Activated T-cell treated with anti-CD3 and anti-CD28 coated beads for 1 hour (primary cell): ENCODE measurements at places on chromosomes 7 and 10.

DNA sequence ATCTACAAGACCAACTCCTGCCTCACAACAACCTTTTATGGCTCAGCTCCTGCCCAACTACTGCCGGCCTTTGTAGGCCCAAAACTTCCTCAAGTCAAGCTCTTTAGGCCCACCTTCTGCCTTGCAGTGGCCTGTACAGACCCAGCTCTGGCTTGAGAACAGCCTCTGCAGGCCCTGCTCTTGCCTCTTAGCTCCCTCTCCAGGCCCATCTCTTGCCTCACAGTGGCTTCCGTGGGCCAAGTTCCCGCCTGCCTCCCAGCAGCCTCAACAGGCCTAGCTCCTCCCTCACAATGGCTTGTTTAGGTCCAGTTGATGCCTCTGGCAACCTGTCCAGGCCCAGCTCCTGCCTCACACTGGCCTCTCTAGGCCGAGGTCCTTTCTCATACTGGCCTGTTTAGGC lies 32.4 kb upstream of the VKORC1L1 start:
- no peak for DNase-seq

DNA sequence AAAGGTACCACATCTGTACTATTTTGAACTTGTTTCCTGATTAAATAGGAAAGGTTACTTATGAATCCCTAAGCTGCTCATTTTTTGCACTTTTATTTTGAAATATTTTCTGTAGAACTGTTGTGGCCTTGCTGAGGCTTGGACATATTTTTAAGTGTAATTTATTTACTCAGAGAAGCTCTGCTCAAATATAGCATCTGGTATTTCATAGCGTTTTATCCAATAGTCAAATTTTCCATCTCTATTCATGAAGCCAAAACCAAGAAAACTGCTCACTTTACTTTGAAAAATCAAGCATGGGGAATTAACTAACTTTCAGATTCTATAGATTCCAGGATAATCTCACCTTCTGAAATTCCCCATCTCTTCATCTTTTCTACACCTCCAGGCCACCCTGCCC lies 6.6 kb upstream of the FAM3C start:
- no peak for DNase-seq

GRCh38 chr7:151871904-151872303 lies 5.0 kb downstream of the PRKAG2 start:
- DNase-seq: no peak

DNA sequence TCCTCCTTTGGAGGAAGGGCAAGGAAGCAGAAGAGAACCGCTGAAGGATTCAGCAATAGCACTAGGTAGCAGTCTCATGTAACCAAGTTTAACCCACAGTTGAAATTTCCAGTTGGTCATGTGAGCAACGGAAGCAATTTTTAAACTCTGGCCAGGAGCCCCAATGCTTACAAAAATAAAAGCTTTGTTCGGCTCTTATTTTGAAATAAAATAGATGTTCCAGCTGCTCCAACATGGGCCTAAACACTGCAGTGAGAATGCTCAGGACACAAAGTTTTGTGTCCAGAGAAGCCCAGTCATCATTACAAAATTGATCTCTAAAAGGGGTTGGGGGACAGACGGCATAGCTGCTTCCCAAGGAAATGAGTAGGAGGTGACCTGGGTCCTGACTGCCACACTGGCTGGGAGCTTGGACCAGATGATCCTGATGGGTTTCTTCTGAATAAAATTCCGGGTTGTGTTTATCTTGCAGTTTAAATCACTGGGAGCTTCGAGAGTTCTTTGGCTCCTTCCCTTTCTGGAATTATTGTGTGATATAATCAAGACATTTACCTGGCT lies 452 bp upstream of the TMEM140 start:
- no peak for DNase-seq

DNA sequence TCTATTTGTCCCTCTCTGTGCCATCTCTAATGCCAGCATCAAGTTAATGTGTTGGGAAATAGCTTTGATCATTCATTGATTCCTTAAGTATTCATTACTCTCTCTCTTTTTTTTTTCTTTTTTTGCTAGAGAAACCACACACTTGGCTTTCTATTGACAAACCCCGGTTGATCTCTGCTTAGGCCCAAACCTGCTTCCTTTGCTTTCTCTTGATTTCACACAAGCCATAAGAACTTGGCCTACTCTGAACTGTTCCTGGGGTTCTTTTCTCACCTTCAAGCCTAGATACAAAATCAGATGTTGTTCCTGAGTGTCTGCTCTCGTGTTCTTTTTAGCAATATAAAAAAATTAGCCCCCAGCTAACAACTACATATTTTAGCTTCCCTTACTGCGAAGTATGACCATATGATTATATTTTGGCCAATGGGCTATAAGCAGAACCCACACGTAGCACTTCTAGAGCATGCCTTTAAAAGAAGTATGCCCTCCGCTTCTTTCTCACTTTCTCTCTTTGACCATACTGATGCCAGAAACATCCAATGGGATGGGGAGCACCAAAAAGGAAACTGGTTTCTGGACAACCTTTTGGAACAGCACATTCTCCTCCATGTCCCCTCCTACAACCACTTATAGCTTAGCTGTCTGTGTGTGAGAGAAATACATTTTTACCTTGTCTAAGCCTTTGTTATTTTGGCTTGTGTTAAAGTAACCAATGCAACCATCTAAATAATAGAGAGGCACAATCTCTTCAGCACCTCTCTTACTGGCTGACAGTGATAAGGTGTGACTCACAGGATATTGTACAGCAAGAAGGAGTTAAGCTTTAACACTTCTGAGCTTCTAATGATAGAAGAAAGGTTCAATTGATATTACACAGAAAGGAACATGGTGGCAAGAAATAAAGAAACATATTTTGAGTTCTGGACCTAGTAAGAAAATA lies 96.6 kb upstream of the LRRN3 start:
- no peak for DNase-seq

DNA sequence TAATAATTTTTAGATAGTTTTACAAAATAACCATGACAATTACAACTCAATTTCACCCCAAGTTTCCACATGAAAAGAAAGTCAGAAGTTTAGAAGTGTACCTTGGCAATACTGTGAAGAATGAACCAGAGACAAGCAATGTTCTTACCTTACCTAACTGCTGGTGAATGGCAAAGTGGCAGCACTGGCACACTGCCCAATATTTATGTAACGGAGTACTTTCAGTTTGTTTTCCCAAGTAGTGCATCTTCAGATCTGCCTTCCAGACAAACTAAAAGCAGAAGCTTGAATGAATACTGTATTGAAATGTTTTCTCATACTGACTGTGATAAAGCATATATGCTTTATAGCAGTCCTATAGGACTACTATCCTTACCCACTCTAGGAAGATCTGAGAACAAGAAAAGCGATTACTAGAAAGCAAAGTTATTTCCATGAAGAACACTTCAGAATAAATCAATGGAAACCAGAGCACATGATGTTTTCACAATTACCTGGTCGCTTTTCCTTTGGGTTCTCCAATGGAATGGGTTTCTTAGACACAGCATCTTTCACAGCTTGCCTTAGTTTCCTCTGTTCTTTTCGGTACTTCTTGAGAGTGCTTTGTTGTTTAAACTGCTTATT lies 1.5 kb downstream of the NOC3L start:
- no peak for DNase-seq

GRCh38 chr10:132479603-132480221 lies 57.9 kb upstream of the INPP5A start:
- no peak for DNase-seq

GRCh38 chr10:131230641-131231322 lies 80.7 kb downstream of the TCERG1L start:
- DNase-seq: no peak

GRCh38 chr10:45417746-45418145 lies 43.7 kb downstream of the ALOX5 start:
- DNase-seq: no peak

- no peak for DNase-seq
These were observed 26.9 kb downstream of the ABLIM1 start for GRCh38 chr10:114631090-114631665.

- DNase-seq: no peak
These were observed 10.4 kb upstream of the PCGF5 start for GRCh38 chr10:91210014-91210413.

GRCh38 chr7:121570365-121570764 lies 174.3 kb upstream of the FAM3C start:
- no peak for DNase-seq
